ENCODE measurements at places on chromosomes 13 and 19.

GRCh38 chr13:34777089-34777913 is 164.8 kb upstream of the NBEA start:
- H3K27ac ChIP-seq: no peak overlapping the region
- no peaks in the 10 kb centered on the region for H3K36me3 ChIP-seq
- H3K27me3 ChIP-seq: no peaks in the 10 kb centered on the region
- DNase-seq: no peak
- no peak overlapping the region for H3K4me3 ChIP-seq
- H3K4me1 ChIP-seq: no peaks in the 10 kb centered on the region

DNA sequence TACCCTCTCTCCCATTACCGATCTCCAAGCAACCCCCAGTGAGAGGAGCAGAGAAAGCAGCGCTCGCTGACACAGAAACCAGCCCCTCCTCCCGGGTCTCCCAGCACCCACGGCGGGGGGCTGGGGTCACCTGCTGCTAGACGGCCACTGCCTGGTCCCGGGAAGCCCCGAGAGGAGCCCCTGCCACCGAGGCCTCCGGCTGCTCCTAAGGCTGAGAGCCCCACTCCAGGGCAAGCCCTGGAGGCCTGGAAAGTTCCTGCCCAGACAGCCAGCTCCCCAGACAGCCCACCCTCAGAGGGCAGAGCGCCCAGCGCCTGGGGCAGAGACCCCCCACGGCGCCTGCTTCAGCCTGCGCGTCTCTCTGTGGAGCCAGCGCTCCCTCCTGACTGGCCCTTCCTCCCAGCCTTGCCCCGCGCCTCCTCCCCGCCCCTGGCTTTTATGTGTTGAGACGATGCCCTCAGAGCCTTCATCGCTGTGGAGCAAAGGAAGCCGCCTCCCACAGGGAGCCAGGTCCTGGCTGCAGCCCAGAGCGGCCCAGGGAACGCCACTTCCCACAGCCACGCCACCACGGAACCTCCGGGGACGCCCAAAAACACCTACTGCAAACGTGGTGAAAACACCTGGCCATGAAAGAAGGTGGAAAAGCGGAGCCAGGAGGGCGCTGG is 51.1 kb downstream of the MLLT1 start:
- H3K27me3 ChIP-seq: no peaks in the 10 kb centered on the region
- H3K27ac ChIP-seq: no peak overlapping the region
- DNase-seq: no peak
- peaks cover 14% of the 10 kb centered on the region for H3K36me3 ChIP-seq
- peaks cover 37% of the 10 kb centered on the region for H3K4me1 ChIP-seq

- H3K4me1 ChIP-seq: no peaks in the 10 kb centered on the region
- no peak for DNase-seq
- no peak overlapping the region for H3K27ac ChIP-seq
- H3K27me3 ChIP-seq: no peaks in the 10 kb centered on the region
- H3K36me3 ChIP-seq: no peaks in the 10 kb centered on the region
- no peak overlapping the region for H3K4me3 ChIP-seq
Measured at GRCh38 chr19:33437393-33437820, 63.9 kb downstream of the CEBPG start.

- no peaks in the 10 kb centered on the region for H3K27me3 ChIP-seq
- H3K4me1 ChIP-seq: peaks cover 14% of the 10 kb centered on the region
- no peak for DNase-seq
- peak within 1 kb of the TSS; percentile 74 for H3K4me3 ChIP-seq
- no peaks in the 10 kb centered on the region for H3K36me3 ChIP-seq
Measured at GRCh38 chr13:37869756-37870488, at the start of gene TRPC4. Gene TRPC4 (minus strand): TSS chr13:37869772. CDS start chr13:37783333, 86,439 bp downstream.

- H3K4me1 ChIP-seq: no peaks in the 10 kb centered on the region
- H3K27me3 ChIP-seq: no peaks in the 10 kb centered on the region
- no peak for DNase-seq
- H3K4me3 ChIP-seq: no peak overlapping the region
- no peaks in the 10 kb centered on the region for H3K36me3 ChIP-seq
Measured at GRCh38 chr13:112154301-112155060, 87.5 kb downstream of the SOX1 start.

DNA sequence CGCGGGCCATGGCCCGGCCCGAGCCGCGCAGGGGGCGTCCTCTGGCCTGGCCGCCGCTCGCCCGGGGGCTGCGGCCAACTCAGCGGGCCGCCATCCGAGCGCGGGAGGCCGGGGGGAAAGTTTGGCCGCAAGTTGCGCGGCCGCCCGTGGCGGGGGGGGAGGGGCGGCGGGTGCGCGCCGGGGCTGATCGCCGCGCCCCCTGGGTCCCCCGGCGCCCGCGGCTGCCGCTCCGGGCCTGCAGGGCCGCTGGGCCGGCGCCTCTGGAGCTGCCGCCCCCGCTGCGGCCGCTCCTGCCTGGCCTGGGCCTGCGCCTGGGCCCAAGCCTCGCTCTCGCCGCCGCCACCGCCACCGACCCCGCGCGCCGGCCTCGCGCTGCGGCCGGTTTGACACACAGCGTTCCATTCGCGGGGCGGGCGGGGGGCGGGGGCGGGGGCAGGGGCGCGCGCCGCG is at the start of gene NR2F6:
Gene NR2F6, minus strand, starts transcription at position 385 of the 450 bp plus-strand sequence. CDS start 699 bp downstream, outside the sequence.
- H3K36me3 ChIP-seq: peaks cover 5% of the 10 kb centered on the region
- H3K27me3 ChIP-seq: no peaks in the 10 kb centered on the region
- peak within 1 kb of the TSS; percentile 85 for H3K27ac ChIP-seq
- peak within 1 kb of the TSS; percentile 81 for H3K4me3 ChIP-seq
- H3K4me1 ChIP-seq: peaks cover 55% of the 10 kb centered on the region

GRCh38 chr13:90197722-90198121 is 1149.8 kb upstream of the MIR17HG start:
- no peaks in the 10 kb centered on the region for H3K4me1 ChIP-seq
- no peak overlapping the region for H3K27ac ChIP-seq
- H3K36me3 ChIP-seq: no peaks in the 10 kb centered on the region
- no peak for DNase-seq
- no peak overlapping the region for H3K4me3 ChIP-seq

GRCh38 chr13:88153353-88153752 is 482.2 kb downstream of the SLITRK5 start:
- H3K27ac ChIP-seq: no peak overlapping the region
- H3K27me3 ChIP-seq: no peaks in the 10 kb centered on the region
- no peak overlapping the region for H3K4me3 ChIP-seq

- H3K4me3 ChIP-seq: no peak overlapping the region
- no peaks in the 10 kb centered on the region for H3K27me3 ChIP-seq
- H3K36me3 ChIP-seq: no peaks in the 10 kb centered on the region
- no peak overlapping the region for H3K27ac ChIP-seq
- no peaks in the 10 kb centered on the region for H3K4me1 ChIP-seq
- no peak for DNase-seq
Measured at GRCh38 chr13:37617173-37617572, 18.6 kb upstream of the POSTN start.

DNA sequence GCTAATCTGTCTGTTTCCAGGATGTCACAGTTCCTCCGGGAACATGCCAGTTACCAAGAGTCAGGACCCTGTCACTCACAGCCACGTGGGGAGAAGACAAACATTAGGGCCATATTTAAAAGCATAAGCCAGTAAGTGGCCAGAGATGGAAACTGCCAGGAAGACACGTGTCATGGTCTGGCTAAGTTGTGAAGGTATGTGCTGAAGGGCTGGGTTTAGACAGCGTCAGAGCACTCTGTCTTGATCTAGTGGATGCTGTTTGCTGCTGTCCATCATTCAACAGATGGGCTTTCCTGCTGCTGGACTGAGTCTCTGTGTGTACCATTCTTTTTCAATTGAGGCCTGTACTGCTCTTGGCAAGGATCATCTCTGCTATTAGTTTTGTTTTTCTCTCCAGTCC is 128.6 kb downstream of the HS6ST3 start:
- DNase-seq: no peak
- H3K4me3 ChIP-seq: no peak overlapping the region
- no peak overlapping the region for H3K27ac ChIP-seq
- no peaks in the 10 kb centered on the region for H3K4me1 ChIP-seq
- H3K36me3 ChIP-seq: no peaks in the 10 kb centered on the region

DNA sequence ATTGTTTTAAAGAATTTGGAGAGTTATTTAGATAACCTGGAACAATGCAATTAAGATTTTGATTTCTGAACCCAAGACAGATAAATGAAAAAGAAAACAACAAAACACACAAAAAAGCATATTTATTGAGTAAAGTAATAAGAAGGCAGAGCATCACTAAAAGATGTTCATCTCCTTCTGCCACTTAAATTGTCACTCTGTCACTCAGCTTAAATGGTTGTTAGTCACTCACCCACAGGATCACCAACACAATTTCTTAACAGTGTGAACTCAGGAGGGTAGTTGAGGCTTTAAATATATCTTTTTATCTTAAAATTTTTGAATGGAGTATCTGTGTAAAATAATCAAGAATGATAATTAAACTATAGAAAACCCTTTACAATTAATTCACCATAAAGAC is 1215.5 kb upstream of the PCDH20 start:
- DNase-seq: no peak
- H3K27me3 ChIP-seq: no peaks in the 10 kb centered on the region
- no peak overlapping the region for H3K4me3 ChIP-seq
- no peak overlapping the region for H3K27ac ChIP-seq
- H3K4me1 ChIP-seq: no peaks in the 10 kb centered on the region
- no peaks in the 10 kb centered on the region for H3K36me3 ChIP-seq

DNA sequence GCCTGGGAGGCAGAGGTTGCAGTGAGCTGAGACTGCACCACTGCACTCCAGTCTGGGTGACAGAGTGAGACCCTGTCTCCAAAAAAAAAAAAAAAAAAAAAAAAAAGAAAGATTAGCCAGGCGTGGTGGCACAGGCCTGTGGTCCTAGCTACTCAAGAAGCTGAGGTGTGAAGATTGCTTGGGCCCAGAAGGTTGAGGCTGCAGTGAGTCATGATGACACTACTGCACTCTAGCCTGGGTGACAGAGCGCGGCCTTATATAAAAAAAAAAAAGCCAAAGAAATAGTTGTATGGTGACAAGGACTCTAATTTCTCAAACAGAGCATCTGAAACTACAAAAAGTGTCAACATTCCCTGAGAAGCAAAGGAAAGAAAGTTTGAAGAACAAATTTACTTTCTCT is 3.4 kb downstream of the PBX4 start:
- no peaks in the 10 kb centered on the region for H3K27me3 ChIP-seq
- H3K27ac ChIP-seq: no peak overlapping the region
- H3K4me1 ChIP-seq: peaks cover 7% of the 10 kb centered on the region
- H3K36me3 ChIP-seq: no peaks in the 10 kb centered on the region

DNA sequence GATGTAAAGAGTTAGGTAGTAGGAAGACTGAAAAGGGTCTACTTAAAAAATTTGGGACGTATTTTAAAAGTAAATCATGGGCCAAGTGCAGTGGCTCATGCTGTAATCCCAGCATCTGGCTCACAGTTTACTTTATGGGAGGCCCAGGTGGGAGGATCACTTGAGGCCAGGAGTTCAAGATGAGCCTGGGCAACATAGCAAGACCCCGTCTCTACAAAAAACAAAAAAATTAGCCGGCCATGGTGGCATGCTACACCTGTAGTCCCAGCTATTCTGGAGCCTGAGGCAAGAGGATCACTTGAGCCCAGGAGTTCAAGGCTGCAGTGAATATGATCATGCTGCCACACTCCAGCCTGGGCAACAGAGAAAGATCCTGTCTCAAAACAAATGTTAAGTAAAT is 23.0 kb downstream of the UTP14C start:
- no peak overlapping the region for H3K27ac ChIP-seq
- no peaks in the 10 kb centered on the region for H3K36me3 ChIP-seq
- H3K27me3 ChIP-seq: no peaks in the 10 kb centered on the region

- H3K4me1 ChIP-seq: no peaks in the 10 kb centered on the region
- DNase-seq: no peak
- no peak overlapping the region for H3K27ac ChIP-seq
- no peaks in the 10 kb centered on the region for H3K36me3 ChIP-seq
Measured at GRCh38 chr13:37594550-37594949, 4.0 kb downstream of the POSTN start.

DNA sequence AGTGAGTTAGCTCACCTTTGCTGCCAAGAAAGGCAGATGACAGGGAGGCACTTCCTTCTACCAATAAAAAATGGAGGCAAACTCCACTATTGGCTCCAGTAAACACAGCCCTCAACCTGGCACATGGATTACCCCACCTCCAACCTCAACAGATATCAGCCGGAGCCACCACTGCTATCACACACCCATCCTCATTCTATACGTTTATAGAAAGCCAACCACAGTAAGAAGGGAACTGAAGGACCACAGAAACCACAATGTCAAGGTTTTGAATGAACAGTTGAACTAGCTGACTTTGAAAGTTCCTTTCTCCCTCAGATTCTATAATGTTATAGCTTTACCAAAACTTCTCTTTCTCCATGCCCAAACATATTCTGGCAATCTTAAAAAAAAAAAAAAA is 526.2 kb downstream of the UQCRFS1 start:
- no peaks in the 10 kb centered on the region for H3K36me3 ChIP-seq
- H3K4me1 ChIP-seq: no peaks in the 10 kb centered on the region
- no peaks in the 10 kb centered on the region for H3K27me3 ChIP-seq
- no peak for DNase-seq

DNA sequence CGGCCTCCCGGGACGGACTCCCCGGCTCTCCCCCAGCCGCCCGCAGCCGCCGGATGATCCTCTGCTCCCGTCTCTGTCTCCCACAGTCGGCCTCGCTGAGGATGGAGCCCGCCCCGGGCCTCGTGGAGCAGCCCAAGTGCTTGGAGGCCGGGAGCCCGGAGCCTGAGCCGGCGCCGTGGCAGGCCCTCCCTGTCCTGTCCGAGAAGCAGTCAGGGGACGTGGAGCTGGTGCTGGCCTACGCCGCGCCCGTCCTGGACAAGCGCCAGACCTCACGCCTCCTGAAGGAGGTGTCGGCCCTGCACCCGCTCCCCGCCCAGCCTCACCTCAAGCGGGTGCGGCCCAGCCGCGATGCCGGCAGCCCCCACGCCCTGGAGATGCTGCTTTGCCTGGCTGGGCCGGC is 6.8 kb downstream of the ADAT3 start:
- H3K27me3 ChIP-seq: no peaks in the 10 kb centered on the region
- H3K27ac ChIP-seq: no peak overlapping the region
- H3K36me3 ChIP-seq: no peaks in the 10 kb centered on the region
- H3K4me1 ChIP-seq: peaks cover 32% of the 10 kb centered on the region
- no peak overlapping the region for H3K4me3 ChIP-seq

DNA sequence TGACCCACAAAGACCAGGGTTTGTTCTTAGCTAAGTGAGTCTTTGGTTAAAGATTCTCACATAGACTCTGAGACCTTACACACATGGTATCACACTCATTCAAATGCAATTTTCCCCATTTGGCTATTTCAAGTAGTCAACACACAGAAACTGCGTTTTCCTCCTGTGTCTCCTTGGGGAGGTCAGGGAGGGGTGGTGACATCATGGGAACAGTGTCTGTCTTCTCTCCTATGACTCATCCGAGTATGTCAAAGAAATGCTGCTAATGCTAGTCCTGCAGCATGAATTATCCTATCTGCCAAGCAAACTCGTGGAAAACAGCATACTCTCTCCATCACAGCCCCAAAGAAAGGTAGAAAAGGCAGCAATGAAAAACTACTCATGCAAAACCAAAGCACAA is 100.2 kb downstream of the ENOX1 start:
- no peaks in the 10 kb centered on the region for H3K36me3 ChIP-seq
- H3K27ac ChIP-seq: no peak overlapping the region

Measured in vagina (tissue), 2 donors.